ENCODE measurements at places on chromosomes 7 and 10.

DNA sequence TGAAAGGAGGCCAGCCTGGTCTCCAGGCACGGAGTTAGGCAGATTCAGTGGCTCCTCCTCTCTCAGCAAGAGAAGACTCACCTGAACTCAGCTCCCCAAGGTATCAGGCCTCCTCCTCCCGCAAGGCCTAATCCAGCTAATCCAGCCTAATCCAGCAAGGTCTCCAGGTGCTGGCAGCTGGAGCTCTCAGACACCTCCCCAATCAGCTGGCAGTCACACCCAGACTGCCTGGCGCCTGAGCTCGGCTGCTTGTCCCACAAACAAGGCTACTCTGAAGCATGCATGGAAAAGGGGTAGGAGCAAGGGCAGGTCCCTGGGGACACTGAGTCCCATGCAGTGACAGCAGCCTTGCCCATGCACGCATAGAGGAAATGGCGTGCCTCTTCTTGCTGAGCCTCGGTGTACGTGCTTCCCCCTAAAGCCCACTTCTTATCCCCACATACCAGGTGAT is 3.3 kb upstream of the OPN4 start:
- DNase-seq: no peak

DNA sequence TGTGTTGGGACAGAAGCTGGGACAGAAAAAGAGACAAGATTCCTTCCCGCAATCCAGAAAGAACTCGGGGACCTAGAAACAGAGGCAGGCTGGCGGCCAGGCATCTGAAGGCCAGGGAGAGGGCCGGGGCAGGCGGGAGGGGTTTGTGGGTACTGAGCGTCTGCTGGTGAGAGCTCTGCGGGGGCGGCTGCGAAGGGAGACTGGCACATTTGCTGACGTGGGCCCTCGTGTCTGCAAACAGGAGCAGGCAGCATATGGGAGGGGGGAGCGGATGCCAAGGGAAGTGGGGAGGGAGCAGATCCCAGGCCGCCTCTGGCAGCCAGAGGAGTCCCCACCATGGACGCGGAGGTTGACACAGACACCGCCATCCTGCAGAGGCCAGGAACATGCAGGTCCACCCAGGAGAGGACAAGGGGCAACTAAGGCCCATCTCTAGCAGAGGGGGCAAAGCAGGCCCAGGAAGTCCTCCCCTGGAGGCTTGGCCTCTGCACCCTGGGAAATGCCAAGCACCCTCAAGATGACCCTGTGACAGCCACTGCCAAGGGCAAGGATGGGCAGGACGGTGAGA is 32.2 kb downstream of the KCNH2 start:
- no peak for DNase-seq

- no peak for DNase-seq
These were observed 20.7 kb downstream of the PLPP4 start for GRCh38 chr10:120477743-120478141.

GRCh38 chr10:132066186-132066585 is 440 bp downstream of the JAKMIP3 start:
- DNase-seq: no peak

- DNase-seq: no peak
These were observed 83.7 kb upstream of the CCDC71L start for GRCh38 chr7:106744563-106745091.

DNA sequence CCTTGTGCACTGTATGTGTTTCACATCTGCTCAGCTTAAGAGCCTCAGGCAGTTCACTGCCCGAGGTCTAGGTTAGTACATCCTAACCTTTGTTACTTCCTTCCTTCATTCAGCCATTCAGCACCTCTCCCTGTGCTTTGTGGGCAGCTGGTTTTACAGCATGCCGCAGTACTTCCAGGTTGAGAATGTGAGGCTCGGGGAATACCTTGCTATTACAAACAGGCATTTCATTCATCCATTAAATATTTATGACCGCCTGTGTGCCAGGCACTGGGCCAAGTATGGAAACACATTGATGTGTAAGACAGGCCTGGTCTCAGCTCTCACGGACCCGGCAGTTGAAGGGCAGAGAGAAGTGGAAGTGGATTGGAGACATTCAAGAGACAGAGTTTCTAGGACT is 82.4 kb downstream of the SHH start:
- peak; percentile 4 for DNase-seq

DNA sequence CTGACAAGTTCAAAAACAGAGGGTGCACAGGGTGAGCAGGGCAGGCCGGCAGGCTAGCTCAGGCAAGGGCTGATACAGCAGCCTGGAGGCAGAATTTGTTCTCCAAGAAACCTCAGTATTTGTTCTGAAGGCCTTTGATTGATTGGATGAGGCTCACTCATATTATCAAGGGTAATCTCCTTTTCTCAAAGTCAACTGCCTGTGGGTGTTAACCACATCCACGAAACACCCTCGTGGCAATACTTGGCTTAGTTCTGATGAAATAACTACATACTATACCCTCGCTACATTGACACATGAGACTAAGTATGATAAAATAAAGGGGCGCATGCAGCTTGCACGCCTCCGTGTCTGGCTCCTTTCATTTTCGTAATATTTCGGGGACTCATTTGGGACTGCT is 4.4 kb upstream of the PPP2R2D start:
- DNase-seq: no peak

GRCh38 chr10:119299531-119299930 is 92.2 kb downstream of the GRK5 start:
- no peak for DNase-seq

- DNase-seq: no peak
These were observed 16.7 kb downstream of the GPRIN2 start for GRCh38 chr10:46539596-46540411.

- DNase-seq: no peak
These were observed 130.2 kb downstream of the LRRC4 start for GRCh38 chr7:127900732-127901685.

- DNase-seq: no peak
These were observed 922 bp downstream of the CXCL12 start for GRCh38 chr10:44383749-44384600.

GRCh38 chr7:111530356-111530668 is 32.0 kb downstream of the IMMP2L start:
- DNase-seq: no peak

GRCh38 chr7:4241791-4242190 is 440.3 kb upstream of the FOXK1 start:
- no peak for DNase-seq

DNA sequence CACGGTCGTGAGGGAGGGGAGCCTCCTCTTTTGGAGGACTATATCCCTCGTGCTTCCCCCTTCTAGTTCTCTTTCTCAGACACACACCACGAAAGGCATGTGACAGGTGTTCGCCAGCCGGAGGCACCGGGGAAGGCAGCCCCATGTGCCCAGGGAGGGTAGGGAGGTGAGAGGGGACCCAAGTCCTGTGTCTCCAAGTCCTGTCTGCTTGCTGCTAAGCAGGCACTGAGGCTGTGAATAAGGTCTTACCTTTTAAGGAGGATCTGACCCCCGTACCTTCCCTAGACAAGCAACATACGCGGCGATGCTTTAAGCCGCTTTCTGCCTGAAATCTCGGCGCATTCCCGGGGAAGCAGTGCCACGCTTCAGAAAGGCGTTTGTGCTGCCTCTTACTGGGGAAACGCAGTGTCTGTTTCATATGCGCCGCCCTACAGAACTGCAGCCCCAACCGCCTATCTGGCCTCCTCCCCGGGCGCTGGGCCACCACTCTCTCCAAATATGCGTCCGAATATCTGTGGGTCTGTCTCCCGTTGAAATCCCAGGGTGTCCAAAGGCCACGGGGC is 770 bp downstream of the PLXNA4 start:
- DNase-seq: no peak

GRCh38 chr7:159272739-159273138 is 128.1 kb upstream of the VIPR2 start:
- DNase-seq: no peak

DNA sequence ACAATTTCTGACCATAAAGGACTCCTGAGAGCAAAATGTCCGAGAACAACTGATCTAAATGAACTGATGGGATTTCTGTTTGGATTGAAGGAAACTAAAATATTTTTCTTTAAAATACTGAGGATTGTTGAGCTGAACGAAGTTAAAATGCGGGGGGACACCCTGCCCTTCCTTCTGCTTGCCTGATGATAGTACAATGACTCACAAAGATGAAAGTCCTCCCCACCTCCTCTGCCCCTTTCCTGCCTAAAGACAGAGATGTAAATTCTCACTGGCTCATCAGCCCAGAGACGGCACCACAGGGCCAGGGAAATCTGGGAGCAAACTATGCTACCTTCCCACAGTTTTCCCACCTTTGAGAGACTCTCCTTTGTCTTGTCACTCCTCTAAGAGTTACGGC is 180.6 kb downstream of the PHTF2 start:
- no peak for DNase-seq

- no peak for DNase-seq
These were observed 3.1 kb downstream of the SRRT start for GRCh38 chr7:100878013-100878412.

DNA sequence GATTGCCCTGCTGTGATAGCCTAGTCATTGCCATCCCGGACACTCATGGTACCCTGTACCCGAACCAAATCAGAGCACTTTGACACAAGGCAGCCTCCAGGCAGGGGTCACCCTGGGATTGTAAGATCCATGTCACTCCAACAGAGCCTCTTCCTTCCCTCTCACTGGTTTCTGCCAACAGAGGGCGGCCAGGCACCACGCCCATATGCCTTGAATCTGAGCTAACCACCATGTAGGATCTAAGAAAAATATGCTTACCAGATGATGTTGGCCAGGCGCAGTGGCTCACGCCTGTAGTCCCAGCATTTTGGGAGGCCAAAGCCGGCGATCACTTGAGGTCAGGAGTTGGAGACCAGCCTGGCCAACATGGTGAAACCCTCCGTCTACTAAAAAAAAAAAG is 389.2 kb upstream of the KLF6 start:
- DNase-seq: no peak

GRCh38 chr10:62813453-62813852 is 2.7 kb downstream of the EGR2 start:
- no peak for DNase-seq

- no peak for DNase-seq
These were observed 186.6 kb downstream of the GRID1 start for GRCh38 chr10:86179961-86180360.

DNA sequence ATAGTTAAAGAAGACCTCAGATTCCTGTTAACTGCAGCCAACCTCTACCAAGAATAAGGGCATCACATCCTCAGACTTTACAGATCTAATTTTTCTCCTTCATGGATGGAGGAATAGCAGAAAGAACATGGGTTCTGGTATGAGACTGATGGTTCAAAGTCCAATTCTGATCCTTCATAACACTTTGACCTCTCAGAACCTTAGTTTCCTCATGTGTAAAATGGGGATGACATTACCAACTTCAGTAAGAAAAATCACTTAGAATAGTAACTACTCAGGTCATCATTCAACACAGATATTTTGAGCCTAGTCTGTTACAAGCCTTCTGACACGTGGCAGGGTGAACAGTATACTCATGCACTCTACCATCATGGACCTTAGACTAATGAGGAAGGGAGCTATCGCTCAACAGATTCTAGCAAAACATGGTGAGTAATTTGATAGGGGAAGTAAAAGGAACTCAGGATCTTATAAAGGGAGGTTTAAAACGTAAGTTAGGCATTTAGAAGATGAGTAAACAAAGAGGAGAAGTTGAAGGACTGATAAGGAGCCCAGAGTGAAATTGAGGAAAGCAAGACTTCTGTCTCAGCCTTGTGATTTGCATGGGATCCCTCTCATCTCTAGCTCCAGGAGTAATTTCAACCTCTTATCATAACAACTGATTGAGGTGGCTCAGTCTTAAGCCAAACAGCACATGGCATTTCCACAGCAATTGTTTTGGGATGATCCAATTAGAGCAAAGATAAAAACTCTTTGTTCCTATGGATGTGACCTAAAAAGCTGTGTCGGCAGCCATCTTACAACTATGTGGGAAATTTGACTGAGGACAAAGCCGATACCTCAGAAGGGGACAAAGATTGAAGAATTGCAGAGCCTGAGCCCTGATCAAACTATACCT is 69.2 kb upstream of the TCF7L2 start:
- DNase-seq: no peak

DNA sequence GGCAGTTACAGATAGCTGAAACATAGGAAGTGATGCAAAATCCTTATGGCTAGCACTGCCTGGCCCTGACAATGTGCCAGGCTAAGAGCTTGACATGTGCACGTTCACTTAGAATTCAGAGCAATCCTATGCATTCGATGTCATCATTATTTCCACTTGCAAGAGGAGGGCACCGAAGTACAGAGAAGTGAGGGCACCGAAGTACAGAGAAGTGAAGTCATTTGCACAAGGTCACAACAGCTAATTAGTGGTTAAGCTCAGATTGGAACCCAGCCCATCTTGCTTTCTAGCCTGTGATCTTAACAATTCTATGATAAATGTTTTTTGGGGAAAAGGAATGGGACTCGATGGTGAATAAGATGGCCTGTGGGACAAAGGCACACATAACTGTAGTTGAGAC is 73.4 kb downstream of the ARHGAP22 start:
- DNase-seq: no peak

DNA sequence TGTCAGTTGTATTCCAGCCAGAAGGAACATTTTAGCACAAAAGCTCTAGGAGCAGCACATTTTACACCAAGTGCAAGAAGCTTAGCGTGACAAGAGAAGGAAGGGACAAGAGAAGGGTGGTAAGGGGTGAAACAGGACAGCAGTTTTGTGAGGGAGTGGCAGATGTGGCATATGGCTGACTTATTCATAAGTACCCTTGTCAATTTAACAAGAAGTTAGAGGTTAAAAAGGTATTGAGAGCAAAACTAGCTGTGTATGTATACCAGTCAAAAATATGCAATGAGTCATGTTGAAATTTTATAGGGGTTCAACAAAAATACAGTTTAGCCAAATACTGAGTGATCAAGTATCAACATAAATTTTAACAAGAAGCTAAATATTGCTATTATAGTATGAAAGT is 561.5 kb upstream of the POT1 start:
- DNase-seq: no peak

- DNase-seq: no peak
These were observed 182.0 kb upstream of the GHITM start for GRCh38 chr10:83957168-83957947.

GRCh38 chr7:30041526-30042269 is 13.5 kb downstream of the PLEKHA8 start:
- no peak for DNase-seq

DNA sequence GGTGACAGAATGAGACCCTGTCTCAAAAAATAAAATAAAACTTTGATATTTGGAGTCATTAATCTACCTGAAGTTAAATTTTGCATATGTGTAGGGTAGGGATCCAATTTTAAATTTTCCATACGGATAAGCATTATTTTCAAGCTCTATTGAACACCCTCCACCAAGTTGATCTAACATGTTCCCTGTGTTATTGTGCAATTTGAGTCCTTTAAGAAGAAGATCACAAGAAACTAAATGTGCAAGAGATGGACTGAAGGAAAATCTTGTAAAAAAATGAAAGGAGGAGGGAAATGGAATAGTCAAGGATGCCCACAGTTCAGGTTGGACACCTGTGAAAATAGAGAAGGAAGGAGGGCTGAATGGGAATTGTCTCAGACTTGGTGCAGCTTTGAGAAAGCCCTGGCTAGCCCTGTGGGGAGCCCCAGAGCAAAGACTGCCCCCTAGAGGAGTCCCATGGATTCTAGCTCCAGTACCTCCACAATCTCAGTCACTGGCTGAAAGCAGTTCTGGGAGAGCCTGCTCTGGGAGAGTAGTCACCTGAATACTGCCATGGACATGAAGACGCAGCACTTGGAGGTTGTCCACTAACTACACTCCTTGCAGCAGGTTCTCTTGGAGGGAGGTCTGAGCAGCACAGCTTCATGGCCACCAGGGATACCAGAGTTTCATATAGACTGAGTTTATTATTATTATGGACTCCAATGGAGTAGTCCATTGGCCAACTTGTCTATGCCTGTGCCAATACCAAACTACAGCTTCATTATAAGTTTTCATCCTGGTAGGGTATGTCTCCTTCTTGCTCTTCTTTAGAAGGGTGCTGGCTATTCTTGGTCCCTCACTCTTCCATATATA is 5.7 kb upstream of the TIAL1 start:
- no peak for DNase-seq

GRCh38 chr10:96395931-96396877 is 37.4 kb upstream of the OPALIN start:
- no peak for DNase-seq
